ENCODE measurements at places on chromosomes 2 and 18.

DNA sequence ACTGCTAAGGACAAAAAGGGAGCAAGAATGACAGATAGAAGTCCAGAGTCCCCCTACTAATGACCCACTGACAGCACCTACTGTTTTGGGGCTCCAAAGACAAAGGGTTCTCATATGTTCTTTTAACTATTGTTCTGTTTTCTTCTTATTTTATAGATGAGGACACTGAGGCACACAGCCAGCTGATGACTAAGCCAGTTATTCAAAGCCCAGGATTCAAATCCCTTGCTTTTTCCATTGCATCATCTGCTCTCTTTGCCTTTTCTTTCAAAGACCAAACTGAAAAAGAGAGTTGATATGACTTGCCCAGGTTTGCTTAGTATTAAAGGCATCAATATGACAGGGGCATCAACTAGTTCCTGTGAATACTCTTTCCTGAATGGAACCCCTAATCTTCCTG is 299.8 kb downstream of the LRATD1 start:
- DNase-seq = no peak

- no peak for DNase-seq
Measured at GRCh38 chr18:23307567-23308295, 145.4 kb upstream of the RIOK3 start.

GRCh38 chr2:18740474-18740881 is 151.1 kb upstream of the NT5C1B start:
- DNase-seq = no peak

DNA sequence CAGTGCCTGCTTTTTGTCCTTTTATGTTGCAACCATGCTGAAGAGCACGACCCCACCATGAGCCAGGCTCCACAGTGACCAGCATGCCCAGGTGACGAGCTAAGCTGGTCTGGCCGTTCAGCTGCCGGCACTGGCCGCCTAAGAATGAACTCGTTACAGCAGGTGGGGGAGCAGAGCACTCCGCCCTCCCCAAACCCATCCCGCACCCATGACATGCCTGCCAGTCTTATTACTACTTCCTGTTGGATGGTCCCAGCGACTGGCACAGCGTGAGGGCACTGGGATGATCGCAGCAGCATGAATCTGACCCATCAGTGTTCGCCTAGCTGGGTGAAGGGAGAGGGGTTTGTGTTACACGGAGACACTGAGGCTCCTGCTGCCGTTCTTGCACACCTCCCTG is 11.5 kb downstream of the DIPK1C start:
- no peak for DNase-seq

GRCh38 chr2:9424447-9425164 is 1.2 kb downstream of the CPSF3 start:
- DNase-seq = no peak

DNA sequence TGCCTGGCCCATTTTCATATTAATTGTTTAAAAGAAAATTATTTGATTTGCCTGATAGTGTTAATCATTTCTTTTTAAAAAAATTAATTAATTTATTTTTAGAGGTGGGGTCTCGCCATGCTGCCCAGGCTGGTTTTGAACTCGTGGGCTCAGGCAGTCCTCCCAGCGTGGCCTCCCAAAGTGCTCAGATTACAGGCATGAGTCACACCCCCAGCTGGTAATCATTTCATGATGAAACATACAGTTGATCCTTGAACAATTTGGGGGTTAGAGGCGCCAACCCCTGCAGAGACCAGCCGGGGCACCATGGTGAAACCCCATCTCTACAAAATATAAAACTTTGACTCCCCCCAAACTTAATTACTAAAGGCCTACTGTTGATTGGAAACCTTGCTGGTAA is 7.9 kb downstream of the GPN1 start:
- DNase-seq = no peak

DNA sequence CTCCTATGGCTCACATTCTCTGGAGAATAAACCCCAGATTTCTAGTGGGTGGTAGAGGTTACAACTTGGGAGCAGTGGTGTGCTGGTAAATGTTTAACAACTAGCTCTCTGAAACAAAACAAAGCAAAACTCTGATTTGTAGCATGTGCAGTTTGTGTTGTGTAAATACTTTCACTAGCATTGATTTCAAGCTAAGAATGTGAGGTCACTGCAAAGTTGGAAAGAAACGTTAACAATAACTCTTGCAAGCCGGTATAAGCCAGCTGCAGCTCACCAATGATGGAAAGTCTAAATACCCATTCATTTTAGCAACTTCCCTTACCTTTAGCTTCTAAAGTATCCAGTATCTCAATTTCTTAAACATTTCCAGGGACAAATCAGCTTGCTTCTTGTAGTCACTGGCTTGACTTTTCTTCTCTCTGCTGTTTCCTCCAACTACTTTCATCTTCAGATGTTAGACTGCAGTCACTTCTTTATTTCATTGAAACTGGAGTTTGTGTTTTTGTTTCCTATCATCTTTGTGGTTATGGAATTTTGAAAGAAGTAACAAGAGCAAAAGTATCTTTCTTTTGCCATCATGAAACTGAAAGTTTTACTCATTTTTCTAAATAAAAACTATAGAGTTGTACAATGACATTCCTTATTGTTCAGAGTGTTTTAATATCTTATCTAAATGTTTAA is 140.2 kb downstream of the PLCL1 start:
- DNase-seq = no peak

Measured in stimulated activated naive CD4-positive, alpha-beta T cell treated with Interleukin-2 at 50 U/mL for 16 hours (primary cell).